ENCODE measurements at places on chromosomes 5 and 9.

GRCh38 chr5:52772668-52773067, 15.0 kb upstream of the ITGA1 start:
- no peaks in the 10 kb centered on the region for H3K36me3 ChIP-seq
- no peak for DNase-seq
- H3K27me3 ChIP-seq = no peaks in the 10 kb centered on the region
- no peaks in the 10 kb centered on the region for H3K4me1 ChIP-seq
- H3K27ac ChIP-seq = no peak overlapping the region
- no peak overlapping the region for H3K4me3 ChIP-seq

DNA sequence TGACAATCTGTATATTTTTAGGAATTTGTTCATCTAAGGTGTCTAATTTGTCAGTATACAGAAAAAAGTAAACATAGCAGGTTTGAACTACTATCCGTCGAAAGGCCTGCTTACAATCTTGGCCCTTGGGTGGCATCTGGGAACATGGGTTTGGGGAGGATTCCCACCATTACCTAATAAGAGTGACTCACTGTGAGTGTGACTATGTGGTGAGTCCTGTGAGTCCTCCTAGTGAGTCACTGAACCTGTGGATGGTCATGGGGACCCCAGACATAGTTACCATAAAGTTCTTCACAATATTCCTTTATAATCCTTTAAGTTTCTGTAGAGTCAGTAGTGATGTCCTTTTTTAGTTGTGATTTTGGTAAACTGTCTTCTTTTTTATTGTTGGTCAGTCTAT, 37.0 kb downstream of the RNF130 start:
- no peak overlapping the region for H3K4me3 ChIP-seq
- H3K27me3 ChIP-seq = no peaks in the 10 kb centered on the region
- H3K36me3 ChIP-seq = peaks cover 4% of the 10 kb centered on the region
- DNase-seq = no peak

- DNase-seq = no peak
- no peak overlapping the region for H3K27ac ChIP-seq
- no peak overlapping the region for H3K4me3 ChIP-seq
- no peaks in the 10 kb centered on the region for H3K27me3 ChIP-seq
- H3K36me3 ChIP-seq = no peaks in the 10 kb centered on the region
Measured at GRCh38 chr5:40429258-40430100, 250.2 kb upstream of the PTGER4 start.

DNA sequence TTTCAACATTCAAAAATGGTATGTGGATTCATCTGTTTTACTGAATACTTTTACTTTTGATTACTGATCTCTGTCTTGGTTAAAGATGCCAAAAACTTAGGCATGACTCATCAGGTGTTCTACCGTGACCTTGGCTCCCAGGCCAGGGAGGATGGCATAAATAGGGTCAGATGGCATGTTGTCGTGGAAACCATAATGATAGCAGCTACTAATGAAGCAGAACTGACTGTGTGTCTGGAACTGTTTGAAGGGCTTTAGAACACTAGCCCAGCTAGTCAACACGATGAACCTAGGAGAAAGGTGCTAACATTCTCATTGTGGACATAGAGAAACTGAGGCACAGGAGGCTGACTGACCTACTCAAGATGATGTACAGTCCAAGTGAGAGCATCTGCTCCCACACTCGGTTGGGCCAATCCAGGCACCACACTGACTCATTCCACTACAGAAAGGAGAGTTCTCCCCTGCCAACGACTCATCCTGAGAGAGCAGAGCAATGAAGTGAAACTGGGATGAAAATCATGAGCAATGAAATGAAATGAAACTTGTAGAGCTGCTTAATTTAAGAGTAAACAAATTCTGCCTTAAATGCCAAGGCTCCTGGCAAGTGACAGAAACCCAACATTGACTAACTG, 116.0 kb downstream of the TENT4A start:
- no peaks in the 10 kb centered on the region for H3K36me3 ChIP-seq
- H3K27ac ChIP-seq = no peak overlapping the region
- H3K4me1 ChIP-seq = no peaks in the 10 kb centered on the region
- DNase-seq = no peak

DNA sequence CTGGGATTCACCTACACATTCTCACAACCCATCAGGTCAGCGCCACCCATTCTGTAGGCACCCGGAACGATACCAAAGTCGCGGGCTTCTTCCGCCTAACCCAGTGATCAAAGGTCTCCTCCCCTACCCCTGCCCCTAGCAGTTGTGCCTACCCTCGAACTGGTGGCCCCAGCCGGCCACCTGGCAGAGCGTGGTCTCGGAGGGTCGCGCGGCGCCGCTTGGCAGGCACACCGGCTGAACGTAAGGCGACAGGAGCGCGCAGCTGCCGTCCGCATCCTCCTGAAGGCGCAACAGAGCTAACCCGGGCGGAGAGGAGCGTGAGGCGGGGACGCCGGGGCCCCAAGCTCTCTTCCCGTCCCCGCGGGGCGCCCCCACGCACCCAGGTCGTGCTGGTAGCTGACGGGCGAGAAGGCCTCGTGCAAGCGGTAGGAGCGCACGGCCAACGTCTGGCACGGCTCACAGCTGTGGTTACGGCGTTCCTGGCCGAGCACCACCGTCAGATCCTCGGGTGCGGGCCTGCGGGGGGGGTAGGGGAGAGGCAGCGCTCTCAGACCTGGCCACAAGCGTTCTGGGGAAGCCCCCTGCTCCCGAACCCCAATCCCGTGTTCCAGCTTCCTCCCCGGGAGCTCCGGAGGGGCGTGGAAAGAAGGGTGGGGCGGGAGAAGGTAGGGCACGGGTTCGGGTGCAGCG, 2.8 kb upstream of the PFN3 start:
- peak overlapping the region; percentile 63 for H3K4me3 ChIP-seq
- peaks cover 27% of the 10 kb centered on the region for H3K27me3 ChIP-seq
- H3K36me3 ChIP-seq = no peaks in the 10 kb centered on the region
- peaks cover 14% of the 10 kb centered on the region for H3K4me1 ChIP-seq

GRCh38 chr5:122741681-122742080, 33.2 kb upstream of the SNX2 start:
- DNase-seq = no peak
- H3K4me3 ChIP-seq = no peak overlapping the region
- H3K36me3 ChIP-seq = no peaks in the 10 kb centered on the region
- no peaks in the 10 kb centered on the region for H3K27me3 ChIP-seq
- H3K4me1 ChIP-seq = no peaks in the 10 kb centered on the region

DNA sequence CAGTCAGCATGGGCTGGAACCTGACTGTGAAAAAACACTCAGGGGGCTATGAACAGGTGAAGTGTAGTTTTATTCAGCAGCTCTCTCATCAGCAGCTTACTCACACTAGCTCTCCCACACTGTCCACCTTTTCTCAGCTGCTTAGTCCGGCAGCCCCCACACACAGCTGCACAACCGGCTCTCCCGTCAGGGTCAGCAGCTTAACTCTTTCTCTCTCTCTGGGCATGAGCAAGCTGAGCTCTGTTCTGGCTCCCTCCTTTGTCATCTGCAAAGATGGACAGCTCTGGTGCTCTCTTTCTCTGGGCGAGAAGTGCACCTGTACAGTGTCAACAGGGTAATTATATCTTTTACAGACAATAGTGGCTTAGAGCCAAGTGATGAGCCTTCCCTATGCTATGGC, 8.2 kb downstream of the DMAC1 start:
- H3K4me1 ChIP-seq = no peaks in the 10 kb centered on the region
- no peak overlapping the region for H3K27ac ChIP-seq
- no peak for DNase-seq
- no peaks in the 10 kb centered on the region for H3K36me3 ChIP-seq

- no peak for DNase-seq
- H3K4me3 ChIP-seq = no peak overlapping the region
- no peaks in the 10 kb centered on the region for H3K4me1 ChIP-seq
- H3K36me3 ChIP-seq = no peaks in the 10 kb centered on the region
- H3K27ac ChIP-seq = no peak overlapping the region
- H3K27me3 ChIP-seq = no peaks in the 10 kb centered on the region
Measured at GRCh38 chr5:138369706-138370105, 17.2 kb downstream of the KDM3B start.

- no peak overlapping the region for H3K27ac ChIP-seq
- no peaks in the 10 kb centered on the region for H3K4me1 ChIP-seq
Measured at GRCh38 chr5:34041247-34041972, 1.6 kb downstream of the C1QTNF3 start.

- no peaks in the 10 kb centered on the region for H3K36me3 ChIP-seq
- no peak overlapping the region for H3K4me3 ChIP-seq
- no peak for DNase-seq
- H3K27me3 ChIP-seq = no peaks in the 10 kb centered on the region
- no peaks in the 10 kb centered on the region for H3K4me1 ChIP-seq
Measured at GRCh38 chr5:180380856-180381255, 27.7 kb upstream of the GFPT2 start.

GRCh38 chr5:100434815-100435214, 100.4 kb upstream of the FAM174A start:
- no peaks in the 10 kb centered on the region for H3K36me3 ChIP-seq
- H3K27me3 ChIP-seq = no peaks in the 10 kb centered on the region
- H3K4me1 ChIP-seq = no peaks in the 10 kb centered on the region
- DNase-seq = no peak

GRCh38 chr5:18807256-18808149, 1173.2 kb downstream of the TAF11L14 start:
- no peak overlapping the region for H3K27ac ChIP-seq
- no peaks in the 10 kb centered on the region for H3K27me3 ChIP-seq
- no peaks in the 10 kb centered on the region for H3K4me1 ChIP-seq
- no peak overlapping the region for H3K4me3 ChIP-seq
- DNase-seq = no peak

DNA sequence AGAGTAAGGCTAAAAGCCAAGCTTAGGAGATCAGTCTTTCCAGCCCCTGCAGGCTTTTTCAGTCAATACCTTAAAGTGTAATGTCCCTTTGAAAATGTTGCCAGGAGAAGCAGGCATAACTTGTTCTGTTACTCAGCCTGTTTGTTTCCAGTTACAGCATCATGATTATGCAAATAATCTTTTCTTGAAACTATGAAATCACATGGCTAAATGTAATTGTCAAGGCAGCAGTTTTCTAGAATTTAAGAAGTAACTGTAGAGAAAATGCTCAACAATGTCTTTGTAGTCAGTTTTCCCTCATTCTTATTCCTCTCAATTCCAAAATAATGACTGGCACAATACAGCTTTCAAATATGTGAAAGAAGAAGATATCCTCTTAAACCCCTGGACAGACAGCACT, 1.9 kb upstream of the GPR107 start:
- H3K4me1 ChIP-seq = peaks cover 22% of the 10 kb centered on the region
- DNase-seq = peak; percentile 39
- H3K27ac ChIP-seq = peak overlapping the region; percentile 89
- peak overlapping the region; percentile 92 for H3K4me3 ChIP-seq
- H3K27me3 ChIP-seq = no peaks in the 10 kb centered on the region

DNA sequence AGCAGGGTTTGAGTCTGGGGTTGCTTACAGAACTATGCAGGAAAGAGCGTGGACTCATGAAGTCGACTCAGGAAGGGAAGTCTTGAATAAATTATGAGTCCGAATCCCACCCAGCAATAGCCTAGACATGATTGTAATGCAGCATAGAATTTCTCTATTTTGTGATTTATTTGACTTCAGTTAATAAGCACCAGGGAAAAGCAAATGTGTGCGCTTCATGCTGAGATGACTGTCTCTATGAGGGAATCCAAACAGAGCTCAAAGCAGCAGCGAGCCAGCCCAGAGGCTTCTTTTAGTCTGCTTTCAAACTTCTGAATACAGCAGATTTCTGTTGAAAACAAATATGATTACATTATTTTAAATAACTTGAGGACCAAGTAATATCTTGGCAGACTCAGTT, 188.0 kb downstream of the SEMA6A start:
- no peaks in the 10 kb centered on the region for H3K27me3 ChIP-seq
- no peak overlapping the region for H3K27ac ChIP-seq
- no peak for DNase-seq

GRCh38 chr9:113593682-113594281, 130.3 kb downstream of the RGS3 start:
- peak overlapping the region; percentile 91 for H3K27ac ChIP-seq
- peaks cover 4% of the 10 kb centered on the region for H3K36me3 ChIP-seq
- H3K4me1 ChIP-seq = peaks cover 9% of the 10 kb centered on the region
- DNase-seq = peak; percentile 77
- H3K4me3 ChIP-seq = peak overlapping the region; percentile 38

DNA sequence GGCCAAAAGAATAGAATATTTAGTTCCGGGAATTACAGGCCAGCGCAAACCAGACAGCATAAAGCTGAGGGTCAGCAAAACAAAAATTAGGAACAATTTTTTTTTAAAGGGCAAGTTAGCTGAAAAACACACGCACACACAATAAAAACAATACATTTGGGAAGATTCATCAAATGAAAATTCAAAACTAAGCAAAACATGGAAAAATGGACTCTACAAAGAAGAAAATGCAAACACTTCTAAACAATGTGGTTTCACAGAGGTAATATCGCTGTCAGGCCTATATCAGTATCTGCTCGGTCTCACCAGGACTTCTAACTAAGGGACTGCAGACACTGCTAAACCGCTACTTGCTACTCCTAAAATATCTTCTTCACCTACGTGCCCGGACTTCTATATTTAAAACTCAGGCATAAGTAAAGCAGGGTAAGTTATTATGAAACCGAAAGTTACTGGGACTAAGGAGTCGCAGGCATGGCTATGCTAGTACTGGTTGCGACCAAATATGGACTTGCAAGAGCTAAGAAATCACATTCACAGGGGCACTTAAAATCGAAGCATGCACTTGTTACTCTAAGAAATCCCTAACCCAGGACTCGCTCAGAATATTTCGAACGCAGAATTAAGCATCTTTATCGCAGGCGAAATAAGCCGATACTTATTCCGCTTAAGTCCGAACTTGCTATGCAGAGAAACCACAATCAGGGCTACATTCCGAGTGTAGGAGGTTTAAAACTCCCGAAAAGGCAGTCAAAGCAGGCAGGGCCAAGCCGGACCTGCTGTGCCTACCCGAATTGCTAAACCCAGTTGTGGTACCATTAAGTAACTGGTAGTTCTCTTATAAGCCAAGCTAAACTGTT, 2.3 kb downstream of the ANXA2R start:
- H3K27me3 ChIP-seq = no peaks in the 10 kb centered on the region
- peak overlapping the region; percentile 67 for H3K27ac ChIP-seq
- peak overlapping the region; percentile 55 for H3K4me3 ChIP-seq
- no peak for DNase-seq
- no peaks in the 10 kb centered on the region for H3K4me1 ChIP-seq

GRCh38 chr9:104769655-104770054, 5.7 kb downstream of the NIPSNAP3B start:
- no peak for DNase-seq
- no peaks in the 10 kb centered on the region for H3K27me3 ChIP-seq
- H3K4me1 ChIP-seq = no peaks in the 10 kb centered on the region
- H3K36me3 ChIP-seq = no peaks in the 10 kb centered on the region
- no peak overlapping the region for H3K27ac ChIP-seq

DNA sequence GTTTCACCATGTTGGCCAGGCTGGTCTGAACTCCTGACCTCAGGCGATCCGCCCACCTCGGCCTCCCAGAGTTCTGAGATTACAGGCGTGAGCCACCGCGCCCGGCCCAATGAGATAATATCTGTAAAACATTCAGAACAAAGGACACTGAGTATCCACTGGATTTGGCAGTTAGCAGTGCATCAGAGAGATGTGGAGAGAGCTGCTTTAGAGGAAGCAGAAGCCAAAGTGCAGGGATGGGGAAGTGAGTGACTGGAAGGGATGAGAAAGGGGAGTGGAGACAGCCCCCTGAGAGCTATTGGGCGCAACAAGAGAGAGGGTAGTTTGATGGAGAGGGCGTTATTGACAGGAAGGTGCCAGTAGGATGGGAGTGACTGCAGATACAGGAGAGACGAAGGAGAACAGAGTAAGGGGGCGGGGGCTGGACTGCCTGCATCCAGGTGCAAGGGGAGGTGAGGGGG, 157.5 kb upstream of the SHB start:
- no peaks in the 10 kb centered on the region for H3K36me3 ChIP-seq
- H3K4me1 ChIP-seq = peaks cover 3% of the 10 kb centered on the region
- H3K4me3 ChIP-seq = no peak overlapping the region
- peak overlapping the region; percentile 62 for H3K27ac ChIP-seq
- DNase-seq = no peak

Measured in breast epithelium (tissue), 4 donors.